ENCODE measurements at places on chromosomes 5 and 9. TPM values are rescaled to one million over a fixed set of nuclear protein-coding genes. Genes with fewer than 3 reads are reported as not detected.

GRCh38 chr5:149382517-149383220, 3.6 kb upstream of the IL17B start:
- DNase-seq, result no peak

- DNase-seq, result no peak
Measured at GRCh38 chr5:57097526-57097925, 76.3 kb upstream of the GPBP1 start.

The GABRP gene
- not detected for total RNA-seq

- no peak for DNase-seq
Measured at GRCh38 chr5:59460368-59461153, 433.0 kb downstream of the PDE4D start.

DNA sequence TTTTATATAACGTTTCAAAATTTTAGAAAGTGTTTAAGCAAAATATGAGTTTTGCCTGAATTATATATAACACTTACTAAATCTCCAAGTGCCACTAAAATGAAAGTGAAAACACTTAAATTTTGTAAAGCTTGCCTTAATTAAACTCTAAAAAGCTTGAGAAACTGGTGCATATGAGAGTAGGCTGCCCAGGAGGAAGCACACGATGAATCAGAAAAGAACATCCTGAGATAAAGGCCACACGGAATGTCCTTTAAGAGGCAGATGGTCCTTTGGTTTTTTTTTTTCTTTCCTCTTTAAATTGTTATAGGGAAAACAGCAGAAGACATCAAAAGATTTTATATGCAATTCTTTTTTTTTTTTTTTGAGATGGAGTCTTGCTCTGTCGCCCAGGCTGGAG, 60.3 kb downstream of the HABP4 start:
- no peak for DNase-seq

- no peak for DNase-seq
Measured at GRCh38 chr9:115553060-115553773, 435.3 kb upstream of the TNC start.

GRCh38 chr5:147693233-147693632, 89.3 kb downstream of the JAKMIP2 start:
- DNase-seq, result no peak

DNA sequence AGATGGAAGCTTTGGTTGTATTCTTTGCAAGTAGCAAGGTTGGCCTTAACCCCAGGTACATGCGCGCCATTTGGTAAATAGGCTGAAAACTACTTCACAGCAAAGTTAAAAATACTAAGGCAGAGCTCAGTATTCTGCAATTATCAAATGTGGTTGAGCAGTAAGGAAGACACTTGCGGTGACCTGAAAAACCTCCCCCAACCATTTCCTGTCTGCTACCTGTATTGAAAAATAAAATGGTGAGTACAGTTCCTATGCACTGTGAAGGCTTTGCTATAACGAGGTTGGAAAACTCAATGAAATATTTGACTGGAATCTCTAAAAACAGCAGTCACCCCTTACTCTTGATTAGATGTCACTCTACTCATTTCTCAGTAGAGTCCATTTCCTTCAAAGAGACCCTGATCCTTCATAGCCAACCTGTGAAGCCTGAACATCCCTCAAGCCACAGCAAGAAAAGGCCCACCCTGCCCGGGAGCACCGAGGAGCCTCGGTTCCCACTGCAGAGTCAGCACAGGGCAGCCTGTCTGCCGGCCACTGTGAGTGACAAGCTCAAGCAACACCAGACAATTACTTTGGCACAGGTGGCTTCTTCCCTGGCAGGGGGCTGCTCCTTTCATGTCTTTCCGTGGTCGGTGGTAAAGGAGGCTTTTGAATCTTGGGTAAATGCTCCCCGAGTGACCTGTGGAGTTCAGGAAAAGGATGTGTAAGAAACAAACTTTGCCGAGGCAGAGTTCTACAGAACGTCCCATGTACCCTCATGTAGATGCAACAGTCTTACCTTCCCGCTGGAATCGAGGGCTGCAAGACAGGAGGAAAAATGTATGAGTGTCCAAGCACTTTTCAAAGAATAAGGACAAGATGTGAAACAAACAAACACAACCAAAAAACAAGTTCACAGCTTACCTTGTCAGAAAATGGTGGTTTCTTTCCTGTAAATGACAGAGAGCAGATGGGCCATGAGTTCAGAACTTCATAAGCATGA, 29.6 kb downstream of the C5orf58 start:
- DNase-seq, result no peak

The PCDHB2 gene
- 13.0 TPM for total RNA-seq

DNA sequence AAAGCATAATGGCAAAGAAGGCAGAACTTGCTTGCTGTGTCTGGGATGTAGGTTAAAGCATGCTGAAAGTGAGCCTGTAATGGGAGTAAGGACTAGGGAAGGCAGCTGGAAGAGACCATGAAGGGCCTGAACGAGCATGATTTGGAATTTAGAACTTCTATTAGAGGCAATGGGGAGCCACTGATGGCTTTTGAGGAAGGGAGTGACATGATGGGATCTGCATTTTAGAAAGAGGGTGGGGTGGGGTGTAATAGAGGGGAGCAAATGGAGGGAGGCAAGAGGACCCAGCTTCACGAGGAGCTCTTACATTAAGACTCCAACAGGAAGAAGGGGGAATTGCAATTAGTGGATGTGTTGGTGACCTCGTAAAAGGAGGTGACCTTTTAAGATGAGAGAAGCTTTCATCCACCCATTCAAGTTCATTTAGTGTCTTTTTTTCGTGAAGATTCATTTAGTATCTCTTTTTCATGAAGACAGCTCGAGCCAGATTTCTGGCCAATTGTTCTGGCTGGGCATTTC, 13.6 kb upstream of the GABRP start:
- no peak for DNase-seq

- peak; percentile 84 for DNase-seq
Measured at GRCh38 chr9:6645355-6646292, at the start of gene GLDC. GLDC (minus strand) TSS chr9:6645729; CDS start chr9:6645499, 230 bp downstream.

DNA sequence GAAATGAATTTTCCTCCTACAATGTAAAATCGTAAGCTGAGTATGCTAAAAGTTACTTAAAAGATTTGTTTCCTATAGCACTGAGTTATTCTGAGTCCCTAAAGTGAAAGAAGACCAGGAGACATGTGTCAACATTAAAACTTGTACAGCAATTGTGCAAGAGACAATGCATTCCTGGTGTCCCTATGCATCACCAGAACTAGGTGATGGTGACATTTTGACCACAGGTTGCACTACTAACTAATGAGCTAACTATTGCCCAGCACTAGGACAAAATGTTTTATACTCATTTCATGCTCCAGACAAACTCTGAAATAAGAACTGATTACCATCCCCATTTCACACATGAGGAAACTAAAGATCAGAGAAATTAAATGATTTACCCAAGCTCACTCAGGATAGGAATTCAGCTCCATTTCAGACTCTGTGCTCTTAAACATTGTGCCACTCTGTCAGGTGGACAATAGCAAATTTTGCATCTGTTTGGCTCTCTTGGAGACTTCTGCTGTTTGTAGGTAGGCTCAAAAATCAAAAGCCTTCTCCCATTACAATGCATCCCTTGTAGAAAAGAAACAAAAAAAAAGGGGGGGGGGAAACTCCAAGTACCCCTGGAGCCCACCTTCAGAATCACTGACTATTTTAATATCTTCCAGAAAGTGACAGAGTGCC, 269.2 kb downstream of the ACTL7B start:
- DNase-seq, result no peak

The ASPN gene
- total RNA-seq, result 5.3 TPM

- no peak for DNase-seq
Measured at GRCh38 chr9:134196911-134197310, 32.5 kb upstream of the RNU6ATAC start.

- DNase-seq, result no peak
Measured at GRCh38 chr9:13331320-13331719, 51.8 kb upstream of the MPDZ start.

DNA sequence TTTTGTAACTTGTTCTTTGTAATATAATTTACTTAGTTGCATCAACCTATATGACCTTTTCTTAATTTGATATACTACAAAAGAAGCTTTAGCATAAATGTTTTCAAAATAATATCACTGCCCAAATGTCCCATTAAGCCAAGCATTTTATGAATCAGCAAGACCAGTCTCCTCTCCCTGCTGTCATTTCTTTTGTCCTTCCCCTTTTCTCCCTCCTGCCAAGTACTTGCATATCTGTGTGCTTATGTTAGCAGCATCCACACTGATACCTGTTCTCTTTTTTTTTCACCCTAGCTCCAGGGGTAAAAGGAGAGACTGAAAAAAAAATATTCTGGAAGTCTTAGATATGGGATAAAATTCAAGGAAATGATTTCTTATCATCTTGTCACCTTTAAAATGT, 69.7 kb downstream of the ZSWIM6 start:
- DNase-seq, result no peak

The KIAA1958 gene
- 10.6 TPM for total RNA-seq

DNA sequence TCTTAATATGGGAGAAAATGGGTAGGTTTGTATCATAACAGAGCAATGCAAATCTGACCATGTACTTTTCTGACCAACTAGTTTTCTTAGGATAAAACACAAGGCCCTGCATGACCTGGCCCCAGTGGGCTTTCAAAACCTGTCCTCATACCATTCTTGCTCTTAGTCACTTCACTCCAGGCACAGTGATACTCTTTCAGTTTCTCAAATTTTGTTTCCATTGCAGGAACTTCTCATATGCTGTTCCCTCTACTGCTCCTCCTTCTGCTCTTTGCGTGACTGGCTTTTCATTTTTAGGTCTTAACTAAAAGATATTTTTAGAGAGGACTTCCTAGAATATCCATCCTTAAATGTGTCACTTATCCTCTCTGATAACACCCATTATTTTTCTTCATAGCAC, 112.4 kb downstream of the INIP start:
- DNase-seq, result no peak

GRCh38 chr9:88814577-88814976, 176.7 kb upstream of the S1PR3 start:
- no peak for DNase-seq

DNA sequence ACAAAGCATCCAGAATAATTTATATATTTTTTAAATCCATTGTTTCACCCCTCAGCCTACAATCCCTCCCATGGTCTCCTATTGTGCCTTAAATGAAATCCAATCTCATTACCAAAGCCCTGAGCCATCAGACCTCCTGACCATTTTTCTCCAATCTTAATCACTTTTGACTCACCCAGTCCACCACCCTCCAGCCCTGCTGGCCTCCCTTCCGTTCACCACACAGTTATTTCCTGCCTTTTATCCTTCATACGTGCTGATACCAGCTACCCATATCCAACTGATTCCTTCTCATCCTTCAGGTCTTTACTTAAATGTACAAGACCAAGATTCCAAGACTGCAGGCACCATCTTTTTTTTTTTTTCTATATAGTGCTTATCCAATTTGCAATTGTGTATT, 1026.7 kb upstream of the DMAC1 start:
- no peak for DNase-seq

The LCN1 gene
- not detected for total RNA-seq

GRCh38 chr9:132447346-132447745, 37.3 kb downstream of the CFAP77 start:
- DNase-seq, result no peak

The HTR4 gene
- total RNA-seq, result 1.2 TPM

All from frontal cortex (tissue), 4 donors.